ENCODE measurements at places on chromosomes 12 and 14.

DNA sequence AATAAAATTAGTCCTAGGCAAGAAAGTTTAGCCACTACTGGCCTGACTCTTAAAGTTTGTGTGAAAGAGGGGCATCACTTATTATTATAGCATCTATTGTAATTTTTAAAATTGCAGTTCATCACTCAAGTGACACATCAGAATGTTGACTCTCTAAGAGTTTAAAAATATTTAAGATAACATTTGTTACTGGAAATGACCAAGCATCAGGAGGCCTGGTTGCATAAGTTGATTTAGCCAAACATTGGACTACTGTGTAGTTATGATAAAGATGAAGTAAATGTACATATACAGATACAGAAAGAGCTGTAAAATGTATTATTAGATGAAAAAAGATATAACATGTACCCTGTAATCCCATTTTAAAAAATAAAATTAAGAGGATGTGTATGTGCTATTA is 47.5 kb downstream of the SCFD1 start:
- DNase-seq, result no peak

DNA sequence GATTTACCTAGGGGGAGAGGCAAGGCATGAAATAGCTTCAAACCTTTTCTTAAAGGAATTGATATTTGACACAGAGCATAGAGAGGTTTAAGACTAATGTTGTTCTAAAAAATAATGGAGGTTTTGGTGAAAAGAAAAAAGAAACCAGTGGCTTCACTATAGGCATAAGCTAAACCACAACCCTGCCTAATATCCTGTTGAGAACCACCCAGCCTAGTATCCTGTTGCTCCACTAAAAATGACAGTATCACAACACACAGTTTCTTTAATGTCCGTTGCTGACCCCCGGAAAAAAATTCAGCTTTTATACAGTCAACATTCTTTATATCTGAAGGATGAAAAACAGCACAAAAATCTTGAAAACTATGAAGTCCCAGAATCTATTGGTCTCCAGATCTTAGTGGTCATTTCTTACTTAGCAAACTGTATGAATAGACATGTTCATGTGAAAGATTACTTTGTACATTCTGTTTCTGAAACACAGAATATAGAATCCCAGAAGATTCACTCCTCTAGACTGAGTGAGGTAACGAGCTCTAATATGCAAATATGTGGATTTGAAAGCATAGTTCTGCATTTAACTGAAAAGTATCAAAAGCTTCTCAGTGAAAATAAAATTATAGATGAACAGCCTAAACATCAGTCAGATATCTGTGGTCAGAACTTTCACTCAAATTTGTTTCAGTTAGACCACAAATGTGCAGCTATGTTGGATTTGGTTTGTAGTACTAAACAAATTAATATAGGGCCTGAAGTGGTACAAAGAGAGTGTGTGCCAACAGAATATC is 40.5 kb downstream of the GALC start:
- no peak for DNase-seq

DNA sequence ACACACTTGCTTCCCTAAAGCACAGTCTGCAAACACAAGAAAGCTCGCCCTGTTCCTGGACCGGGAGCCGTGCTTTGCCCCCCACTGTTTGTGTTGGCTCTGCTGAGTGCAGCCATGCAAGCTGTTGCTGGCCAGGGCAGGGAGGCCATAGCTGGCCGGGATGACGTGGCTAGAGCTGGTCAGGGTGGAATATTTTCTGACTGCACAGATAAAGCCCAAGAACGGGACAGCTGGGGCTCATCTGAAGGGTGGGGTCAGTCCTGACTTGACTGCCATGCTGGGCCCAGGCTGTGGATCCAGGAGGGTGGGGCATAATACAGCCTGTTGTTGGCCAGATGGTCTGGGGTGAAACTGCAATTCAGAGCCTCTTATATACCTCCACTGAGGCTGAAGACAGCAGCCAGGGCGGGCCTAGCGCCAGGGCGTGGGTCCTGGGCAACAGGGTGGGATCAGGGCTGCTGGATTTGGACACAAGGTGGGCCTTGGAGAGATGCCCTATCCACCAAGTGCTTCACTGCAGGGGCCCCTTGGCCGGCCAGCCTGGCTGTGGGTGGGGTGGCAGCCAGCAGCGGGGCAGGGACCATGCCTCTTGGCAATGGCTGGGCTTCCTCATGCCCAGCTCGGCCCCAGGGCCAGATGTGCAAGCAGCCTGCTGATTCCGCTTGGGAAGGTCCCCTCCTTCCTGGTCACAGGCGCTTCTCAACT is 14.8 kb downstream of the KMT5A start:
- peak; percentile 90 for DNase-seq

DNA sequence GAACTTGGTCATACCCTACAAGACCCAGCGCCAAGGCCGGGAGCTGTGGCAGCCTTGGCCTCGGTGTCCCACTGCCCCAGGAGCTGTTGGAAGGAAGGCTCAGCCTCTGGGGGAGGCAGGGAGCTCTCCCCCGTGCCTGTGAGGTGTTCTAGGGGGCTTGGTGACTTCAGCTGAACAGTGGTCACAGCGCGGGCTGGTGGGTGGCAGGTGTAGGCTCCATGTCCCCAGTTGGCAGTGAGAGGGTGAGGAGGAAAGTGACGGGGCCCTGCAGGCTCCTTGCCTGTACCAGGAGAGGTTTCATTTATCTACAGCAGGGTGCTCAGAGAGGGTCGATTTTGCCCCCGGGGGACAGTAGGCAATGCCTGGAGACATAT is 47.5 kb downstream of the DLK1 start:
- DNase-seq, result no peak

GRCh38 chr12:25322351-25322750 is 71.6 kb upstream of the KRAS start:
- DNase-seq, result no peak

- peak; percentile 59 for DNase-seq
These were observed 82.0 kb downstream of the CATSPERB start for GRCh38 chr14:91649930-91650329.

GRCh38 chr12:24728366-24728765 is 220.5 kb downstream of the BCAT1 start:
- peak; percentile 35 for DNase-seq

DNA sequence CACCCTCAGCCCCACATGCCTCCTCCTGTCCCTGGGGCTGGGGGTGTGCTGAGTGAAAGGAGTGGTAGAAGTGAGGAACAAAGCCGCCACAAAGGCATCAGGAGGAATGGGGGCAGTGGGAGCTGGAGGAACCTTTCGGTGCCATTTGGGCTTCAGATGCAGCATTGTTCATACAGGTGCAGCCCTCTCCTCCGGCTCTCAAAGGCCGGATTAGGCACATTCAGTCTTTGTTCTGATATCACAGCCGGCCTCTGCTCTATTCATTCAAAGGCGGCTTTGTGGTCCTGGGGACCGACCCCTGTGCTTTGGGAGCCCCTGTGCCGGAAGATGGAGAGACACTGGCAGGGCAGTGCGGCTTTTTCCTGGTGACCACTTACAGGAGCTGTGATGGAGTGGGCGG is 53.2 kb downstream of the SMOC1 start:
- no peak for DNase-seq

DNA sequence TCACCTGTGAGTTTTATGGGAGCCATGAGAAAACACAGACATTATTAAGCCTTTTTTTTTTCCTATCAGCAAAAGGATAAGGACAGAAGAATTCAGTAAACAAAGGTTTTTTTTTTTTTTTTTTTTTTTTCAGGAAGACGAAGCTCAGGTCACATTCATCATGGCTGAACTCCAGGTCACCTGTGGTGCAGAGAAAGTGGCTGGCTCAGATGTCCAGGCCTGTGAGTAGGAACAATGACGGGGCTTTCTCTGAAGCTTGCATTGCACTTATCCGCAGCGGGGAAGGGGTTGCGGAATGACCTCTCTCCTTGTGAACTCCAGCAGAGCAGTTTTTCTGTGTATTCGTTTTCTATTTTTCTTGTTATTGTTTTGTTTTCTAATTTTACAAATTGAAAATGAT is 759.6 kb upstream of the TMEM132C start:
- no peak for DNase-seq

DNA sequence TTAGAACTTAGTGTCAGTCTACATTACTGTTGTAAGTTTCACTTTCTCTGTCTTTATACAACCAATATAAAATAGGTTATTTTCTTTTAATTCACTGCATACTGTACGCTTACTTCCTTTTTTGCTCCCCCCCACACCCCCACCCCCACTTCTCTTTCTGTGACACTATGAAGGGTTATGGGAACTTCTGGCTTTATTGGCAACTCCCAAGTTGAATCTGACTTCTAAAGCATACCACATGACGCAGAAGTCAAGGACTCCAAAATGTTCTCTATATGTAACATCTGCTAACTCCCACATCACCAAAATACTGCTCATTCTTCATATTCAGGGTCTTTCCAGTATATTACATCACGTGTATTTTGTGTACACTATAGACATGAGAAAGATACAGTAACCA is 81.2 kb upstream of the ATXN7L3B start:
- DNase-seq, result no peak

- no peak for DNase-seq
These were observed 58.7 kb upstream of the GZMB start for GRCh38 chr14:24692382-24693352.

- DNase-seq, result peak; percentile 38
These were observed 34.6 kb downstream of the PHLDA1 start for GRCh38 chr12:75996861-75997447.

- no peak for DNase-seq
These were observed 976.7 kb upstream of the TMEM132C start for GRCh38 chr12:127290251-127290650.

DNA sequence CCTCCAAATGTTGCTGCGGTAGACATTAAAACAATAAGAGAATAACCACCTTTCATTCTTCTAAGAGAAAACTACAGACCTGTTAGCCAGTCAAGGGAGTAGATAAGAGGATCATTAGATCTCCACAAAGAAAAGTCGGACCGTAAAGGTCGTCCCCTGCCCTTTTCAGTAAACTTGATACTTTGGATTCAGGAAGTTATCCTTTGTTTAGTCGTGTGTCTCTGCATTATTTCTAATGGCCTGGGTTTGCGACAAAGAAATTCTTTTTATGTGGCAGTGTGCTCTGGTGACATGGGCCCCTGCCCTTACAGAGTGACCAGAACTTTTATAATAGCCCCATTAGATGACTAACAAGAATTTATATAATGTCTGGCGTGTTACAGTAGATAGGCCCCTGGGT is 44.6 kb upstream of the EVL start:
- no peak for DNase-seq

GRCh38 chr14:69152902-69153151 is at the start of gene DCAF5:
Gene DCAF5, minus strand, starts transcription at chr14:69153119. Its CDS starts 141 bp downstream, at chr14:69152978.
- no peak for DNase-seq

GRCh38 chr14:38311655-38312054 is 55.8 kb upstream of the CLEC14A start:
- DNase-seq, result no peak

DNA sequence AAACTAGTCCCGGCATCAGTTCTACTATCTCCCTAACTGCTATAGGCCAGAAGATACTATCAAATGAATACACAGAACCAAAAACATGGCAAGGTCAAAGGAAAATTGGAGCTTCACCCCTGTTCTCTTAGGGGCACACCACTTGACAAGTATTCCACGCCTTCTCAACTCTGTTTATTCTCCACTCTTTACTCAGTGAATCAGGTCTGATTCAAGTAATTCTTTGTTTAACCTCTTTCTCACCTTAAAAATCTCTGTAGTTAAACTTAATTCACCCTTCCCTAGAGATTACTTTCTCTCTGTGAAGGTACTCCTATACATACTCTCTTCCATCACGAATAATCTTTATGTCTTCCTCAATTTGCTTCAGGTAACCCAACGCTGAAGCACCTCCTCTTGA is 248.9 kb downstream of the MED13L start:
- no peak for DNase-seq

DNA sequence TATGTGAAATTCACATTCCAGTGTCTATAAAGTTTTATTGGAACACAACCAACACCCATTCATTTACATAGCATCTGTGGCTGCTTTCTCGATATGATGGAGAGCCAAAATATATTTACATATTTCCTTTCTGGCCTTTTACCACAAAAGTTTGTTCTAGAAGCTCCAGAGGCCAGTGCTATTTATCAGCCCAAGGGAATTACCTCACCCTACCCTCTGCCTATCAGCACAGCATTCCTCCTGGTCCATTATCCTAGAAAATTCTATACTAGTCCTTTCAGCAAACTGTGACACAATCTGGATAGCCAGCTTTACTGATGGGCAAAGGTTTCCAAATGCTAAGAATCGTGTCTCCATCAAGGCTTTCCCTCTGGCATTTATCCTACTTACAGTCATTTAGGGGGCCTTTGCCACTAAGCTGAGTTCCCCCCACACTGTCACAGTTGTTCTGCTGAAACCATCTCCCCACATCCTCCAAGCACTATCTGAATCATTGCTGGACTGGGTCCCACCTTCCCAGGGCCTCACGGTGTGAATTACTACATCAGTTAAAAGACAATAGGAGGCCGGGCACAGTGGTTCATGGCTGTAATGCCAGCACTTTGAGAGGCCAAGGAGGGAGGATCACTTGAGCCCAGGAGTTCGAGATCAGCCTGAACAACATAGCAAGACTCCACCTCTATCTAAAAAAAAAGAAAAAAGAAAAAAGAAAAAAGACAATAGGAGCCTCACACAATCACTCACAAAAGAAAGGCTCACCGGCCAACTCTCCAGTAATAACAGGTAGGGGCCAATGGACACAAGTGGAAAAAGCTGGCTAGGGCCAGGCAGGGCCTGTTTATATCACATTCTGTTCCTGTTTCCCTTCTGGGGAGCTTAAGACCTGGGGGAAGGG is 12.1 kb downstream of the SYNE3 start:
- peak; percentile 74 for DNase-seq

DNA sequence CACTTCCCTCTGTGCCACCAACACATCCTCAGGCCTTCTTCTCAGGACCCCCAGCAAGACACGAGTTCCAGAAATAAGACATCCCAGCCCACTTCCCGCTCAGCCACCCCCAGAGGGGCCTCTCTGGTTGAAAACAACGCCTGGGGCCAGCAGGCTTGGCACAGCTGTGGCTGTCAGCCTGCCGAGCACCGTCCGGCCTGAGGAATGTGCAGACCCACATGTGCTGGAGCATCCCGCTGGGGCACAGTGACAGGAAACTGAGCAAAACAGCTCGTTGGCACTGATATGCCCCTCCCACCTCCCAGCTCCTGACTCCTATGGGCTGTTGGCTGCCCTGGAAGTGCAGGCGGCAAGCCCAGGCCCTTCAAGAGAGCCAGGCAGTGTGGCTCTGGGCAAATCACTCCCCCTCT is 1.4 kb downstream of the SYNE3 start:
- no peak for DNase-seq

GRCh38 chr12:110287986-110288385 is 6.9 kb downstream of the ATP2A2 start:
- DNase-seq, result no peak

DNA sequence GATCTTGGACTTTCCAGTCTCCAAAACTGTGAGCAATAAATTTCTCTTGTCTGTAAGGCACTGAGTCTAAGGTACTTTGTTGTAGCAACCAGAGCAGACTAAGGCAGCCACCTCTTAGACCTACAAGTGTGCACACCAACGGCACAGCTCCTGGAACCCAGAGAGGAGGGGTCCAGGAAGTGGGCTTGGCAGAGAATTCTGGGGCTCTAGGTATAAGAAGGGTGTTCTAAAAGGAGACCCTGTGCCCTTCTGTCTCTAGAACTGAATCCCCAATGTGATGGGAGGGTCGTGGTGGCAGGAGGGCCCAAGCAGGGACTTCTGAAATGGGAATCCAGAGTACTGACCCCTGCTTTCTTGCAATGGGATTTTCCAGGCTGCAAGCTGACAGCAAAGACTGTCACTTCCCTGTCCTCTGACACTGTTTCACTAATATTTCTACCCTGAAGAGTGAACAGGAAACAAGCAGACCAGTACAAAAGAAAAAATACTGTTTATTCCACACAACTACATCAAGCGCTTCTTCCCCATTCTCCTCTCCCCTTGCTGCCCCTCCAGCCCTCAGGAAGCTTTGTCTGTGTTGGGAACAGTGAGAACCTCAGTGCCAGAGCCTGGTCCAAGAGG is 13.6 kb upstream of the TFCP2 start:
- no peak for DNase-seq

All from fibroblast of lung (primary cell).